H54 (cell line): ENCODE measurements at places on chromosomes 16 and 17.

GRCh38 chr17:34000639-34001038 lies 254.4 kb upstream of the CCL2 start:
- DNase-seq = no peak

DNA sequence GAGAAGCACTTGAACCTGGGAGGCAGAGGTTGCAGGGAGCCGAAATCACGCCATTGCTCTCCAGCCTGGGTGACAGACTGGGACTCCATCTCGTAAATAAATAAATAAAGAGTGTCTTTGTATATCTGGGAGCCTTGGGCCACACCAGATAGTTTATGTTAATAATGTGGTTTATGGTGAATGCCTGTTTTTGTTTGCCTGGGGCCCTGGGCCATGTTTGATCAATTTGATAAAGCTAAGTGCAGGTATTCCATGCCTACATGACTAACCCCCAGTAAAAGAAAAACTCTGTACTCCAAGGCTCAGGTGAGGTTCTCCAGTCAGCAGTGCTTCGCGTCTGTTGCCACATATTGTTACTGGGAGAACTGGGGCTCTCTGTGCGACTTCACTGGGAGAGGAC lies 15.1 kb downstream of the SCIMP start:
- no peak for DNase-seq

GRCh38 chr17:1377334-1377733 lies 22.7 kb downstream of the YWHAE start:
- DNase-seq = no peak

DNA sequence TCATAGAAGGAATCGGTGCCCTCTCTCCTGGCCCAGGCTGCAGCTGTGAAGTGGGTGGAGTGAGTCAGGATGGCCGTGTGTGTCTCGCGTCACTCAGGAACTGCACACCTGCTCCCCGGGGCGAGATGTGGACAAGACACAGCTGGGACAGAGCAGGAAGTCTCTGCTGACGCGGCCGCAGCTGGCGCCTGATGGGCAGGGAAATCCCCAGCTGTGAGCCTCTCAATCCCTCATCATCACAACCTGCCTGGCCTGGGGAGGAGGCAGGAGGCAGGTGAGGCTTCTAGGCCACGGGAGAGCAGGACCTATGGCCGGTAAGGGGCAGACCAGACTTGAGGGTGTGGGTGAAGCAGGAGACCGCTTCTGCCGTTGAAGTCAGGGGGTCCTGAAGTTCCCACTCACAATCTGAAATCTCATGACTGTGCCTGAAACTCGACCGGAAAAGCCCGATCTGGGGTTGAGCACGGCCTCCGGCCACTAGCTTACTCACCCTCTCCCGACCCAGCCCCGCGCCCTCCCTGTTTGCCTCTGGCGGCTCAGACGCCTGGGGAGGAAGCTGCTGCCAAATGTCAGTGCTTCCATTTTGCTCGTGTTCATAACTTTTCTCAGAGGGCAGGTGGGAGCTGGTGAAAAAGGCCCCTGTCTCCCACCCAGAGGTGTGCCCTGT lies 1.1 kb upstream of the TRPV3 start:
- peak; percentile 54 for DNase-seq

GRCh38 chr17:48603959-48604769 lies 622 bp downstream of the HOXB6 start:
- DNase-seq = no peak

DNA sequence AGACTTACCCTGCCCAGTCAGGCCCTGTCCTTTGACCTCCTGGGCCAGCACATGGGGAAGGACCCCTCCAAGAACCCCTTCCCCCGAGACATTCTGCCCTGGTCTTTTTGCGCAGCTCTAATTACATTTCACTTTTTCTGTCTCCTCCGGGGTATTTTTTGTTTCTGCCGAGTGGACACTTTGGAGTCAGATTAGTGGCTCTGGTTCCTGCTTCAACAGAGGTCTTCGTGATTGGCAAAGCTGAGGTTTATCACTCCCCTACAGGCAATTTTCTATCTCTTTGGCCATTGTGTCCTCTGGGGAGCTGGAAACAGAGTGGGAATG lies 23.5 kb downstream of the ANKRD40 start:
- DNase-seq = no peak

GRCh38 chr17:45284176-45285140 lies 22.6 kb upstream of the SPATA32 start:
- no peak for DNase-seq

- DNase-seq = no peak
These were observed 318.4 kb downstream of the SEC14L1 start for GRCh38 chr17:77459018-77459755.

DNA sequence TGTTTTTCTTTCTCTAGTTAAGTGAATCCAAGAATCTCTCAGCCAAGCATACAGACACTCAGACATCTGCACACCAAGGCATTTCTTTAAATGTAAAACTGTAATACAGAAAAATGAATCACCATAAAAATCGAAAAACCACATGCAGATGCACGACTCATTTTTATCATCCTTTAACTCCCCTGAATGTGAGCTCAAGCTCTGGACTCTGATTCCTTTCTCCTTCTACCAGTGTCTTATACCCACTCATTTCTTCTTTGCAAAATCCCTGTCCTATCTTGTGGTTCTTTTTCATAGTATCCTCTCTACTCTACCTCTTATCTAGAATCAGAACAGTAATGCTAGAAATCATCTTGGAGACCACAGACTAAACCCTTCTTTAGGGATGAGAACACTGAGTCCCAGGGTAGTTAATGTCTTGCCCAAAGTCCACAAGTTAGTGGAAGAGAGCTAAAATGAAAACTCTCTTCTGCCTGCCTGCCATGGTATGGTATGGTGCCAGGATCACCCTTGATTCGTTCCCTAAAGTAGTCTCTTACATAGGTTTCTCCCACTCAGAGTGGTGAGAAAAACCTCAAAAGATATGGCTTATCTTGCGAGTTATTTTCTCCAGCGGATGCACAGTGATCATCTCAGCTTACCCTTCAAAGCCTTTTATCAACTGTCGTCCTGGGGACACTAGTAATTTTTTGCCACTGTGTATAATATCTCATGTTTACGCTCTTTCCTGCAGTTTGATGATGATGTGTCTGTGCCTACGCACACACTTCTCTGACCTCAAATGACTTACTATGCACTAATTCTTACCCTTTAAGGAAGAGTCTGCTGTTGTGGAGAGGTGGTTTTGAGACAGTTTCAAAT lies 30.2 kb downstream of the BRD7 start:
- no peak for DNase-seq

DNA sequence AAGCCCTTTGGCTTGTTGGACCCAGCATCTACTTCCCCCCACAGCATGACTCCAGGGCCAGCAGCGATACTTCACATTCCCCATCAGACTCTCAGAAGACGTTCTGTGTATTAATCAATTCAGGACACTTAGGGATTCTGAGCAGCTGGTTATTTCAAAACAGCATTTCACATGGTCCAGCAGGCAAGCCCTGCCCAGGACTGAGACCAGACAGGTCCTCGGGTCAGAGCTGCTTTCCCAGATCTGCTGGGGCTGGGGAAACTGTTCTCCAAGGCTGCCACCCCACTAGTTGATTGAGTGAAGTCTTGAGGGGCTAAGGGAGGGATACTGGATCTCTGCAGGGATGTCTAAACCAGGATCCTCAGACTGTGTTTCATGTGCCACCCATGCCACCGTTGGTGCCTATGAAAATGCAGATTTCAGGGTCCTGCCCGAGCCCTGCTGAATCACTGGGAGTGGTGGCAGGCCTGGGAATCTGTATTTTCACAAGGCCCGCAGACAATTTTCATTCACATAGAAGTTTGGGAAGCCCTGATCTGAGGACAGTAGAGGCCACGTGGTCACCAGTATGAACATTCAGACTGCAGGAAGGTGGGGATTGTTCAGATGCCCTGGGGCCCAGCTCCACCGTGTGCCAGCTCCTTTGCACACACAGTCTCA lies 40.6 kb upstream of the CDH5 start:
- no peak for DNase-seq

DNA sequence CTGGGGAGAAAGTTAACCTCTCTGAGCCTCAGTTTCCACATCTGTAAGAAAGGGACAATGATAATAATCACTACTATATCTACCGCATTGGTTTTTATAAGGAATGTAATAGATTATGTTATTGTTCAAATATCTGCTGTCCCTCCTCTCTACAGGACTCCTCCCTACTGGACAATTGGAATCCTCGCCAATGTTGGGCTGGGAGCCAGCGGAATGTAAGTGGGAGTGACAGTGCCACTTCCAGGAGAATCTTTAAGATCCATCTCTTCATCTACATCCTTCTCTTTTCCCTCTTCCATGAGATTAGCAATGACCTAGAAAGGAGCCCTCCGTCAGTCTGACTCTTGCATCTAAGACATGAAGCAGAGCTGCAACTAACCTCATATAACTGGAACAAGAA lies 95.1 kb downstream of the GRIN2A start:
- no peak for DNase-seq

GRCh38 chr17:17366941-17367875 lies 64.0 kb downstream of the NT5M start:
- DNase-seq = no peak

GRCh38 chr17:57782062-57782490 lies 37.0 kb upstream of the CCDC182 start:
- DNase-seq = no peak

DNA sequence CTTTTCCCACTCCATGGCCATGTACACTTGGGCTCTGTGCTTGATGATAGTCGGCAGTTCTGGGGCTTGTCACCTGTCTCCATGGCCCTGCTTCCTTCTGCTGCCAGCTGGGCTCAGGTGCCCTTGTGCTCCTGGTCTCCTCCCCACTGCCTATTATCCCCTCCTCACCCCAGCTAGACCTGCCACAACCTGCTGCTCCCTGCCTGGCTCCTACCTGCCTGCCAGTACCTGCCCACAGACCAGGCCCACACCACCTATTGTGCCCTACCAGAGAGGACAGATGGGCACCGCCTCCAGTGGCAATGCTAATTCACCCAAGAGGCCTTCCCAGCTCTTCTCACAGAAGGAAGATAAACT lies 538 bp upstream of the RAPGEFL1 start:
- no peak for DNase-seq

GRCh38 chr17:12070561-12070960 lies 49.9 kb downstream of the MAP2K4 start:
- DNase-seq = peak; percentile 12

- DNase-seq = no peak
These were observed 42.6 kb downstream of the TENT4B start for GRCh38 chr16:50195756-50196155.

- DNase-seq = no peak
These were observed at the start of gene ICAM2 for GRCh38 chr17:64020056-64020766. ICAM2 (minus strand) TSS chr17:64020633; CDS start chr17:64006691, 13,942 bp downstream.

DNA sequence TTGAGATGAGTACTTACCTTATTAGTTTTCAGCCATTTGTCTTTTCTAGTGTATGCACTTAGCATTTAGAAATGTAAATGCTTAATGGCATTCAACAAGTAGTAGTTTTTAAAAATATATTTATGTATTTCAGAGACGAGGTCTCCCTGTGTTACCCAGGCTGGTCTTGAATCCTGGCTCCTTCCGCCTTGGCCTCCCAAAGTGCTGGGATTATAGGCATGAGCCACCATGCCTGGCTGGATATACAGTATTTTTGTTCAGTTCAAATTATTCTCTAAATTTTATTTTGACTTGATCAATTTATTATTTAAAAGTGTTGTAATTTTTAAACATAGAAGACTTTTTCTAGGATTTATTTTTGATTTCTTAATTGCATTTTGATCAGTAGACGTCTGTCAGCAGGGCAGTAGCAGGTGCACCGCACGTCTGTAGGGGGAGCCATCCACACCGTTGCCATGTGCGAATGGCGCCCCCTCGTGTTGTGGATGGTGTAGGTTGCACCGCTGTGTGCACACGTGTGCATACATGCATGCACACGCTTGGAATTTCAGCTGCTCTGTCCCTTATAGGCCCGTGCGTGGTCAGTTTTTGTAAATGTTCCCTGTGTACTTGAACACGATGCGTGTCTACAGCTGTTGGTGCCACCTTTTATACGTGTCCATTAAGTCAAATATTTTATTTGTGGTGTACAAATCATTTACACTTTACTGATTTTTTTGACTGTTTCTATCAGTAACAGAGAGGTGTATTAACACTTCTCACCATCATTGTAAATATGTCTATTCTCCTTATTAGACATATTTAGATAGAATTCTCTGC lies 30.6 kb downstream of the RPTOR start:
- DNase-seq = peak; percentile 90

- no peak for DNase-seq
These were observed 40.2 kb upstream of the MAF start for GRCh38 chr16:79640513-79641360.
